GM12878 (cell line): ENCODE measurements at places on chromosomes 3 and 15. TPM values are rescaled to one million over a fixed set of nuclear protein-coding genes. Genes with fewer than 3 reads are reported as not detected.

PYGO1 gene
- not detected in 2 replicates for polyA plus RNA-seq

PLIN1 gene
- polyA plus RNA-seq: not detected in 2 replicates

ANKRD34C gene
- not detected in 2 replicates for polyA plus RNA-seq

SI gene
- not detected in 2 replicates for polyA plus RNA-seq

SERINC4 gene
- not detected in 2 replicates for polyA plus RNA-seq

PML gene
- 54.0 and 58.2 TPM in 2 replicates for polyA plus RNA-seq

NOX5 gene
- polyA plus RNA-seq: not detected in 2 replicates

P2RY14 gene
- polyA plus RNA-seq: not detected in 2 replicates

ISLR2 gene
- polyA plus RNA-seq: 0.05 TPM in 1 of 2 replicates, not detected in the other

LTK gene
- polyA plus RNA-seq: 0.20 TPM in 1 of 2 replicates, not detected in the other

ACTRT3 gene
- polyA plus RNA-seq: 0.12 and 0.58 TPM in 2 replicates

SAMD7 gene
- 0.14 TPM in 1 of 2 replicates, not detected in the other for polyA plus RNA-seq

MCF2L2 gene
- polyA plus RNA-seq: 1.4 and 1.6 TPM in 2 replicates

ACKR2 gene
- polyA plus RNA-seq: 0.17 and 0.31 TPM in 2 replicates

PRSS50 gene
- polyA plus RNA-seq: not detected in 2 replicates

SNX22 gene
- polyA plus RNA-seq: 6.9 and 8.2 TPM in 2 replicates

GOLGA8T gene
- polyA plus RNA-seq: not detected in 2 replicates

IL17RC gene
- 3.4 and 3.9 TPM in 2 replicates for polyA plus RNA-seq

CATSPER2 gene
- polyA plus RNA-seq: 2.0 and 3.5 TPM in 2 replicates

ILDR1 gene
- polyA plus RNA-seq: 6.5 and 7.5 TPM in 2 replicates

AGTR1 gene
- 0.15 TPM in 1 of 2 replicates, not detected in the other for polyA plus RNA-seq

TAMM41 gene
- polyA plus RNA-seq: 28.2 and 31.4 TPM in 2 replicates

TICRR gene
- polyA plus RNA-seq: 8.0 and 9.3 TPM in 2 replicates

GOLGA8G gene
- not detected in 2 replicates for polyA plus RNA-seq

BSN gene
- 0.19 TPM in 1 of 2 replicates, not detected in the other for polyA plus RNA-seq

IRAK2 gene
- polyA plus RNA-seq: 3.1 and 4.8 TPM in 2 replicates

CCR8 gene
- 5.2 and 8.6 TPM in 2 replicates for polyA plus RNA-seq

KBTBD13 gene
- not detected in 2 replicates for polyA plus RNA-seq

SLC27A2 gene
- 0.98 and 1.7 TPM in 2 replicates for polyA plus RNA-seq

CSTA gene
- polyA plus RNA-seq: 3.1 and 3.5 TPM in 2 replicates

SLC28A2 gene
- polyA plus RNA-seq: 0.09 and 0.18 TPM in 2 replicates

CHDH gene
- 2.0 and 3.4 TPM in 2 replicates for polyA plus RNA-seq

RETNLB gene
- not detected in 2 replicates for polyA plus RNA-seq

CAMK1 gene
- polyA plus RNA-seq: 1.1 and 2.1 TPM in 2 replicates

SLC24A5 gene
- polyA plus RNA-seq: not detected in 2 replicates
